ENCODE measurements at places on chromosomes 7 and 10.

GRCh38 chr10:60309371-60309770 lies 80.3 kb downstream of the ANK3 start:
- DNase-seq, result no peak

DNA sequence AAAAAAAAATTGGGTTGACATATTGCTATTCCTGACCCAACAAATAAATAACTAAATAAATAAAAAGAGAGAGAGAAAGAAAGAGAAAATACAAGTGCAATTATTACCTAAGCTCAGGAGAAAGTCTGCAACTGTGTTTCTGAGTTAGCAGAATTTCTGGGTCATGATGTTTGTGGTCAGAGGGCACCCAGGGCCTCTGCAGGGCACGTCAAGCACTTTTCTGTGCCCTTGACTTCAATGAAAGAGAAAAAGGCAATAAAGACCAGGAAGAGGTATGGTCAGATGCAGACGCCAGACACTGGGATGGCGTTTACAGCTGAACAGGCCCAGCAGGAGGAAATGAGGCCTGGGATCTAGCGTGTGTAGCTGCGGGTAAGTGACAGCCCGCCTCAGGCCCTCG lies 160.9 kb upstream of the GDF10 start:
- DNase-seq, result no peak

- no peak for DNase-seq
Measured at GRCh38 chr10:88851706-88852105, at the start of gene ANKRD22. TSS of gene ANKRD22 (minus strand) at chr10:88851844. CDS start at chr10:88851607, 237 bp downstream.

DNA sequence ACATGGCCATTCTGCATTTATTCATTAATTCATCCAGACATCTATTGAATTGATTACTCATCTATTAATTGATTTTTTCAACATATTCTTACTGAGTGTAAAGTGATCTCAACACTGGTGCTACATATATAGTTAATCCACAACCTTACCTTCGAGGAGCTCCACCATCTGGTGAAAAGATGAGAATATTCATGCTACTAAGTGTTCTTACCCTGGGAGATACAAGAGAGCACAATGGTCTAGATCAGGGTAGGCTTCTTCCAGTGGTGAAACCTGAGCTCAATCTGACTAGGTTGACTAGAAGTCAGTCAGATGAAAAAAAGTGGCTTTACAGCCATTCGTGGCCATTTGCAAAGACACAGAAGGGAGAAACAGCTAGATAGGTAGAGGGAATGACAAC lies 507.4 kb downstream of the ANKRD7 start:
- DNase-seq, result no peak

- no peak for DNase-seq
Measured at GRCh38 chr10:3542185-3542611, 242.8 kb downstream of the KLF6 start.

DNA sequence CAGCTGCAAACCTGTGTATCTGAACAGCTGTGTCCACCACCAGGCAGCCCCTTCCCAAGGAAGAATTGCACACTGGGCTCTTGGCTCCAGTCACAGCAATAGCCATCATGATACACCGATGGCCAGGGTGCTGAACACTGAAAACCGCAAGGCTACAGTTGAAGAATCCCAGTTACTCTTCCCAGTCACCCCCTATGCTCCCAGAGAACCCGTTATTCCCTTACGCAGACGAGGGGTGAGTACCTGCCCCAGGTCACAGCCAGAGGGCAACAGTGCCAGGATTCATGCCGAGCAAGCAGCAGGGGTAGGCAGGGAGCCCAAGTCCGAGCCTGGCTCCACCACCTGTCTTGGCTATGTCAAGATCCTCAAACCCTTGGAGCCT lies 57.8 kb downstream of the RASGEF1A start:
- no peak for DNase-seq

DNA sequence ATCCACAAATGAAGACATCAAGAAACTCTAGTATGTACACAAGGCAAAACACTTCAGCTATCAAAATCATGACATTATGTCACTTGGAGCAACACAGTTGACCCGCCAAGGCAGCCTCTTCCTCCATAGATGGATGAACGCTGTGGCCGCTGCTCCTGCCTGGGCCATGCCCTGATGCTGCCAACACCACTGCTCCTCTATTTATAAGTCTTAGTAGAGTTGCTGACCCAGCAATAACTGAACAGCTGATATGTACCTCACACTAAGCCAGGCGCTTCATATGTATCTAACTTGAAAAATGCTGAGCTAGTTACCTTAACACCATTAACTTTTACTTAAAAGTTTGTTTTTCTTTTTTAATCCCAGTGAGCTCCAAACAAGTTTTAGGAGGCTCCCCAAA lies 131.9 kb downstream of the LYZL1 start:
- no peak for DNase-seq

GRCh38 chr7:15557186-15557585 lies 4.6 kb downstream of the AGMO start:
- no peak for DNase-seq

DNA sequence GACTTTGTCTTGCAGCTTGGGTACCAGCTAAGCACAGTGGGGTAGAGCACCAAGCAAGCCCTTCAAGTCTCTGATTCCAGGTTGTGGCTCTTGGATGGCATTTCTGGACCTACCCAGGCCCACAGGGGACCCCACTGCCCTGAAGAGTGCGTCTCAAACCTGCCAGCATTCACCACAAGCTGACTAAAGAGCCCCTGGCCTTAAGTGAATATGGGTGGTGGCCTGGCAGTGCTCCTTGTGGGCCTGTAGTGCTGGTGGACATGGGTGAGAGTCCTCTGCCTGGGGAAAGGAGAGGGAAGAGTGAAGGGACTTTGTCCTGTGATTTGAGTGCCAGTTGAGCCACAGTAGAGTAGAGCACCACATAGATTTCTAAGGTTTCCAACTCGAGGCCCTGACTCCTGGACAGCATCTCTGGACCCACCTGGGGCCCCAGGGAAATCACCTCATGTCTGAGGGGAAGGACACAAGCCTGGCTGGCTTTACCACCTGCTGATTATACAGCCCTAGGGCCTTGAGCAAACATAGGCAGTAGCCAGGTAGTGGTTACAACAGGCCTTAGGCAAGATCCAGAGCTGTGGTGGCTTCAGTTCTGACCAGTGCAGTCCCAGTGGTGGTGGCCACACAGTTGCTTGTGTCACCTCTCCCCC lies 23.7 kb downstream of the GSDME start:
- no peak for DNase-seq

DNA sequence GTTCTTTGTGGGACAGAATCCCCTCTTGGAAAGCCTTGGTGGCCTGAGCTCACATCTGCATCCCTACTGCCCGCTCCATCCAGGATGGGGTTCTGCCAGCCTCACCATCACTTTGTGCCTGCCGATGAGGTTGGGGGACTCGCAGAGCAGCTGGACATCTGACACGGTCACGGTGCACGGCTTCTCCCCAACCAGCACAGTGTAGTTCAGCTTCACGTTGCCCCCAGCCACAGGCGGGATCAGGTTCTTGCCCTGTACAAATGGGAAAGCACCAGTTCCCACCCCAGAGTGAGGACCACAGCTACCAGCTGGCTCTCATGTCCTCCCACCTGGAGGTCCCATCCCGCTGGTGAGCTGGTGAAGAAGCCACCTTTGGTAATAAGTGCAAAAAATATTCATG lies 395.8 kb downstream of the PLXNA4 start:
- DNase-seq, result no peak

DNA sequence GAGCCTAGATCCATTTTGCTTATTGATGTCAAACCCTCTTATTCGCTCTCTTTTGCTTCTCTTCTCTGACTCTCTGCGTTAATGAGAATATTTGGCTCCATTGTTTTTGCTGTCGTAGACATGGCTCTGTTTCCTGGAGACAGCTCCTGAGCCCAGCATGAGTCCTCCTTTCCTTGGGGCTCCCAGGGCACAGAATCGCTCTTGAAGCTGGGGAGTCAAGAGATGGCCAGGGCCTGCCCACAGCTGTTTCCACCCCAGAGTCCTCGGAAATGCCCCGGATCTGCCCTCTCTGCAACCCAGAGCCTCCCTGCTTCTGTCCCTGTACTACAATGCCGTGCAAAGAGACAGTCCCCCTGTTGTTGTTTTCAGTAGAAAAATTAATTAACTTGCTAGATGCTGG lies 566.7 kb upstream of the FOXK1 start:
- DNase-seq, result no peak

DNA sequence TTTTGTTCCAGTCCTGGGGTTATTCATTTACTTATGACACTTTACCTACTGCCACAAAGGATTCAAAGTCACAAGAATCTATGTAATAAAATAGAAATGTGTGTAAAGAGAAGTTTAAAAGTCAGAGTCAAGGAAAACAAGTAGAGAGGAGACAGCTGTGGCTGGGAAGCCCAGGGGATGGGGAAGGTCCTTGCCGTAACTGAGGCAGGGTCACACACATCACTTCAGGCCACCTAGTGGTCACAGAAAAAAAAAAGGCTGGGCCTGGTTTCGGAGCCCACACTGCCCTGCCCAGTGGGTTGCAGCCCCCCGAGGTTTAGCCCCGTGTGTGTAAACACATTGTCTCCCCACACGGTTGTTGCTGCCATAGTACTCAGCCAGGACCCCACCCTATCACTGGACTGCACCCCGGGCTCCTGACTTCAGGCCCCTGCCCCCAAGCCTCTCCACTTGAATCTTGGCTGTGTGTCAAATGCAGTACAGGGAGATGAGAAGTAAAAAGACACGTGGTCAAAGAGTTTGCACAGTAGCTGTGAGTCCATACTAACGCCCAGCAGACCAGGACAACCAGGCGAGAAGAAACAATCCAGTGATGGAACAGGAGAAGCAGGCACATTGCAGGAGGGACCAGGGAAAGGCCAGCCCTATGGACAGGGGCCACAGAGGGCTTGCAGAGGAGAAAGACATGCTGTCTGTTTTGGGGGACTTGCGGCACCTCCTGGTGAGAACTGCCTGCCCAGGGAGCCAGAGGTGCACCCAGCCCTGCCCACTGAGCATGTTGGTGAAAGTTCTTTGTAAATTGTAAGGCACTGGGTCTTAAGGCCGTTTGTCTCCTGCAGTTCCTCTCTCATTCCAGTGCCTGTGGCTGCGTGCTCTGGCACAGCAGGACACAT lies 91.4 kb upstream of the MACROH2A2 start:
- DNase-seq, result no peak

DNA sequence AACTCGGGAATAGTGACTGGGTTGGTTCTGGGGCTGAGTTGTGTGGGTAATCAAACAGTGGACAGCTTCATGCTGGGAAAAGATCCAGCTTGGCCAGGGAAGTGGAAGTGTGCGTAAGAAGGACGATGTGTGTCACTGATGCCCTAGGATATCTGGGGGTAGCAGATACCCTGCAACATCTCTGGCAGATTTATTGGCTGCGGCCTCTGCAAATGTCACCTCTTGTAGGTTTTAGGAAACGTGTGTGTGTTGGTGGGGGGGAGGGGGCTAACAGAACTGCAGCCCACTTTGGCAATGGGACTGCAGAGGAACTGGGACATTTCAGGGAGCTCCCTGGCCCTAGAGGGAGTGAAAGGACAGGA lies 965 bp upstream of the AGAP3 start:
- no peak for DNase-seq

DNA sequence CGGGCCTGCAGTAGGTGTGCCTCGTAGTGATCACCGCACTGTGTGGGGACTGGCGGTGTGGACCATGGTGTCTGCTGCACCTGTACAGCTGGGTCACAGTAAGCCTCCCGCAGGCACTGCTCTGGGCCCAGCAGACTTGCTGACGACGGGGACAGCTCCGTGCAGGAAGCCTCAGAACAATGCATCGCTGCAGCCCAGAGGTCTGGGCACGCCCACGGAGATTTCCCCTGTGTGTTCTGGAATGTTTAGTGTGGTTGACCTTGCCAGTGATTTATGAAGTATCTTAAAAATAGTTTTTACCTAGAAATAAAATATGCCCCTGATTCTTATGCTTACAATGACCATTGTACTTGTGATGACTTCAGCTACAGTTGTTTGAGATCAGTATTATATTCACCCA lies 59.1 kb upstream of the ZNF32 start:
- no peak for DNase-seq

DNA sequence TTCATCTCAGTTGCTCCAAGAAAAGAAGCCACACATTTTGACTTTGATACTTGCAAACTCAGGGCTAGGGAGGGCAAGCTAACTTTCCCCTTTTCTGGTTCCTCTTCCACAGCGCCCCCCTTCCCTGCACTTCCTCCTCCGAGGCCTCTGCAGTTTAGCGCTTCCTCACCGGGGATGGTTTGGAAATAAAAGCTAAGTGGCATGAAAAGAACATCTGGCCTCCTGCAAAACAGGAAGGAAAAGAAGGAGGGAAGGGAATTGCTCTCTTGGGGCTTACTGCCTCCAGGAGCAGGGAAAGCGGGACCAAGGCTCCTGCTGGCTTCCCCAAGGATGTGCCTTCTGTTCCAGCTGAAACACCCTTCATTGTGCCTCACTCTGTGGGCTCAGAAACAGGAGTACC lies 42.3 kb downstream of the PRKCQ start:
- DNase-seq, result no peak

GRCh38 chr10:6980353-6980752 lies 400.3 kb upstream of the PRKCQ start:
- DNase-seq, result no peak

All from stimulated activated CD4-positive, alpha-beta T cell treated with anti-CD3 and anti-CD28 coated beads, TNF-alpha, amount 100 ng/mL, for 1 hour (primary cell).